Activated B cell treated with CpG ODN at 0.5 μM for 24 hours (primary cell): ENCODE measurements at places on chromosomes 6 and 20.

- no peak for DNase-seq
Measured at GRCh38 chr6:154468760-154469159, 41.7 kb downstream of the CNKSR3 start.

DNA sequence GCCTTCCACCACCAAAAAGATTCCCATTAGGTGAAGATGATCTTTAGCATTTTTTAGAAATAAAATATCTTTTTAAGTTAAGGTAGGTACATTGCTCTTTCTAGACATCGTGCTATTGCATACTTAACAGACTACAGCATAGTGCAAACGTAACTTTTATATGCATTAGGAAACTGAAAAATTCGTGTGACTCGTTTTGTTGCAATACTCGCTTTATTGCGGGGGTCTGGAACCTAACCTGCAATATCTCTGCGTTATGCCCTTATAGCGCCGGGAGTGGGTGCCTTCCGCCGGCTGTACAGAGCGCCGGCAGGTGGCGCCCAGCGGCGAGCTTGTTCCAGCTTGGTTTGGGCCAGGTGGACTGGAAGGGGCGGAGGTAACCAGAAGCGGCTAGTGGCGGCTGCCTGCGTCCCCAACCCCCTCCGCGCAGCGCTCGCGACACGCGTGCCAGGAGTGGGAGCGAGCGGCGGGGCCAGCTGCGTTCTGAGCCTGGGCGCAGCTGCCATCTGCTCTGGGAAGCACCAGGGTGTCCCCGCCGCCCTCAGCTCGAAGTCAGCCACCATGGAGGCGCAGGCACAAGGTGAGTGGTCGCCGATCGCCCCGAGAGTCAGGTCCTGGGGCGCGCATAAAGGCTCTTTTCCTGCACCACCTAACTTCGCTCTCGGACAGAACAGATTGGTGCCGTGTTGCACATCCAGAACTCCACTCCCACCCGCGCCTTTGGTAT is at the start of gene TPD52L1:
TPD52L1 (plus strand) TSS at position 383 of the 727 bp plus-strand sequence; CDS start at position 562, 179 bp downstream.
- DNase-seq: peak; percentile 23

DNA sequence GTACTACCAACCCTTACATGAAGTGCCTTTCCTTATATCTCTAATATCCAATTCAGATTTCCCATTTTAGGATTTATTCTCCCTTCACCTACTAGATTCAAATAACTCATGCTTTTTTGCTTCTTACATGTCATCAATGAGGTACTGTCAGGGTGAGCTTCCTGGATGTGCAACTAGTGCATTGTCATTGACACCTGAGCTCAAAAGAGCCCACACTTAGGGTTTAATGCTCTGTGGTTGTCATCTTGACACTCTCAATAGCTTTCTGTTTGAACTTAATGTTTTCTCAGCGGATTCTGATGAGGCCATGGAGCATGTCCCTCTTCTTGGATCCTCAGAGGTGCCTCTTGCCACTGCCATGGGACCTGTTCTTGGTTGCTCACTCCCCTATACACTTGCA is 1033.3 kb upstream of the EYS start:
- no peak for DNase-seq

- no peak for DNase-seq
Measured at GRCh38 chr6:129606664-129607063, 103.3 kb downstream of the ARHGAP18 start.

DNA sequence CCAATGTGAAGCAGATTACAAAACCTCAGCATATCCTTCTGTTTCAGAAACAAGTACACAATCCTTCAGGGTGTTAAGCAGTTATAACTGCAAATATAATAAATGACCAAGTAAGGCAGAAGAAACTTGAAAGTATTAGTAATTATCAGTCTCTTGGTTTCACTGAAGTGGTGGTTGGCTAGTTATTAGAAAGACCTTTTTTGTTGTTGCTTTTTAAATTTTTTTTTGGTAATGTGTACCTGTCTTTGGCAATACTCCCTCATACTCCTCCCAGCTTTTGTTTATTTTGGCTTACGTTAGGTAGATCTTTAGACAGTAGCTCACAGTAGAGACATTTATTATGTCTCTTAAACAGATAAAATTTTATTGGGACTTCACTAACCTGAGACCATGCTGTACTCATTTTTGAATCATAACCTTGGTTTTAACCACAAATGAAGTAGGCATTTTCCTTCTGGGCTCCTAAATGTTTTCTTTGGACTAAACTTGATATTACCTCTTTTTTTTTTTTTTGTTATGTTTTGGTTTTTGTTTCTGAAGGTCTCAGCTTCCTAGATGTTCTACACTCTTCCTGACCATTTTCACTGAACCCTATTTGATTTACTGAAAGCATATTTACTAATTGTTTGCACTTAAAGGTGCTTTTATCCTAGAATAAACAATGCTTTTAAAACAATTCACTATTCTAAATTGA is 6.4 kb downstream of the CD2AP start:
- DNase-seq: no peak

DNA sequence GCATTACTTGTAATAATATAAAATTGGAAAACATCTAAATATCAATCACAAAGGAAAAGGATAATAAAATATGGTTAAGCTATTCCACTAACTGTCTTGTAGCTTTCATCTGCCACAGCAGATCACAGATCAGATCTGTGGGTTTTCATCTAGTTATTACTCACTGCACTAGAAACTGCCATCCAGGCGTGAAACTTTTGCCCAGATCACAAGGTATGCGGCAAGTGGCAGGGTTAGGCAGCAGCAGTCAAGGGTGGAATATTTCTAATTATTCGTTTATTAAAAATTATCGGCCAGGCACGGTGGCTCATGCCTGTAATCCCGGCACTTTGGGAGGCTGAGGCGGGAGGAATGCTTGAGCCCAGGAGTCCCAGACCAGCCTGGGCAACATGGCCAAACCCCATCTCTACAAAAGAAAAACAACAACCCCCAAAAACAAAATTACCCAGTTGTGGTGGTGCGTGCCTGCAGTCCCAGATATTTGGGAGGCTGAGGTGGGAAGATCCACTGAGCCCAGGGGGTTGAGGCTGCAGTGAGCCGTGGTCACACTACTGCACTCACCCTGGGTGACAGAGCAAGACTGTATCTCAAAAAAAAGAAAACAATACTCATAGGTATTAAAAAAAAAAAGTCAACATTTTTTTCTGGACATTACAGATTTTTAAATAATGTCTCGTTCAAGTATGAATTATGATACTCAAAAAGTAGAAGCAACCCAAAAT is 32.1 kb downstream of the BEND3 start:
- DNase-seq: no peak

GRCh38 chr6:76764057-76764456 is 691.6 kb upstream of the IMPG1 start:
- no peak for DNase-seq

GRCh38 chr6:11968241-11968806 is 43.8 kb upstream of the HIVEP1 start:
- DNase-seq: no peak

DNA sequence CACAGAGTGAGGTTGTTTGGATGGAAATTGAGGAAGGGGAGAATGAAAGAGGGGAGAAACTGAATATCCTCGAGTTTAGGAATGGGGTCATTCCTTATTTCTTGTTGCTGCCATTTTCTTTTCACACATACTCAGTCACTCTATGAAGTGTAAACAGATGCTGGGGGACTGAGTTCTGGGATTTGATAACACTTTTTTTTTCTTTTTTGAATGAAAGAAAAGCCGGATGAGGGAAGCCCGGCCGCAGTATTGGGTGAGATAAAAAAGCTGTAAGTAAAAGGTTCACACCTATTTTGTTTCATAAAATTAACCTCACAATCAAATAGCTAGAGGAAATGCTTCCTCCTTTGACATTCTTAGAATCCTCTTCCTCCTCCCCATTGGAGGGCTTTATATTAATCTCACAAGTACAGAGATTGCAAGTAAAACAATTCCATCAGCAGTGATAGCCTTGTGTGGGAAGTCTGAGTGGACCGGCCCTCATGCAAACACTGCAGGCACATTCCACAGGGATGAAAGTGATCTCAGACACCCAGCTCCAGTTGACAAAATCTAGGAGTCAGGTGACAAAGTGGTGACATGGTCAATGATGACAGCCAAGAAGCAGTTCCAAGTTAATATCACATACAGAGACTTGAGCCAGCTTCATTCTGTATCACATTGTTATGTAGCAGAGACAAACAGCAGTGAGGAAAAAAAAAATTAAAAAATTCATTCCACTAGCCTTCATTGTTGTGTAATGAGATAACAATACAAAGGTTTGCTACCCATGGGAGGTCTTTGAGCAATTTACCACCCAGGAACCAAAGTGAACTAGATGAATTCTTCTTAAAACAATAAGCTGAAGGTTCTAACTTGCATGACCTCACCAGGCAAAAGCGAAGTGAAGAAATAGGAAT is 391.1 kb upstream of the HSF2 start:
- DNase-seq: no peak

DNA sequence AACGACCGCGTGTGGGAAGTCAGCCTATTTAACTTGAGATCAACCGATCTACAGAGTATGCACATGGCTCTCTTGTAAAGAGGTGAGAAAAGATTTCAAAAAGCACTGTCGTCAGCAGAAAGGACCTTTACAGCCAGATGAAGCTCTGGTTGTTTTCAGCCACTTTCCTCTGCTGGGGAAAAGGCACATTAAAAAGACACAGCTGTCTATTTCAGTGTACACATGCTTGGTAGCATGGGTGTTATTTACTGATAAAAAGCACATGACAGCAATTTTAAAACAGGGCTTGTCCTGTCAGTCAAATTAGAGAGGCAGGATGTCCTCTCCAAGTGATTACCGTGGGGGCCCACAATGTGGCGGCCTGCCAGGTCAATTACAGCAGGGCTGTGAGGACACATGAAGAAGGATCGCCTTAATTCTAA is 188.9 kb downstream of the PRKN start:
- DNase-seq: no peak

GRCh38 chr20:63354636-63355350 is 6.4 kb downstream of the CHRNA4 start:
- DNase-seq: no peak

- no peak for DNase-seq
Measured at GRCh38 chr20:21571841-21572690, 58.2 kb upstream of the NKX2-2 start.

- no peak for DNase-seq
Measured at GRCh38 chr6:38164131-38164481, 344.6 kb downstream of the ZFAND3 start.

DNA sequence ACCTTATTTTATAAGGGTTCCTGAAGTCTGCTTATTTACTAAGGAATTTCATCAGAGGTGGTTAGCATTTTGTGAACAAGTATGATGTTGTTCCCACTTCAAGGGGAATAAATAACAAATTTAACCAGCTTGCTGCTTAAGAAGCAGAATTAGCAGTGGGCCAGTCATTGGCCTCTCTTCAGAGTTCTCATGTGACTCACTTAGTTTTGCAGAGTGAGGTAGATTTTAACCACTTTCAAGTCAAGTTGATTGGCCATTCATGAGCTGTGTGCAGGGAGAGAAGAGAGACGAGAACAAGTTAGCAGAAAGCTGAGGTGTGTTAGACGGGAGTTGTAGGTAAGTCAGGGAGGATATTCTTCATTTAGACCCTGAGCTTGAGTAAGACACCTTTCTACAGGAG is 18.1 kb downstream of the TOP1 start:
- DNase-seq: no peak

DNA sequence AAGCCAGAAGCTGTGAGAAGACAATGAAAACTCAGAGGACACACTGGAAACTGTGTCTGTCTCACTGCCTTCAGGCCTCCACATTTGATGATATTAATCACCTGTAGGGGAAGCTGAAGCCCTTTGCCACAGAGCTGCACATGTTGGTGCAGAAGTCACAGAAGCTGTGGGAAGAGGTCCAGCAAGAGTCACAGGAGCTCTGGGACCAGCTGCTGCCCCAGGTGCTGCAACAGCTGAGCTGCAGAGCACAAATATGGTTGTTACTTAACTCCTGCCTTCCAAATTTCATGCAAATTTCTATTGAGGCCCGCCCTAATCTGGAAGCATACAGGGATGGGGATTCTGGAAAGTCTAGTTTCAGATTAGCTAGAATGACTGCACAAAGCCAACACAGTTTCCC is 169.3 kb downstream of the OGFRL1 start:
- DNase-seq: no peak

GRCh38 chr6:111794727-111795452 is 78.4 kb downstream of the FYN start:
- no peak for DNase-seq

DNA sequence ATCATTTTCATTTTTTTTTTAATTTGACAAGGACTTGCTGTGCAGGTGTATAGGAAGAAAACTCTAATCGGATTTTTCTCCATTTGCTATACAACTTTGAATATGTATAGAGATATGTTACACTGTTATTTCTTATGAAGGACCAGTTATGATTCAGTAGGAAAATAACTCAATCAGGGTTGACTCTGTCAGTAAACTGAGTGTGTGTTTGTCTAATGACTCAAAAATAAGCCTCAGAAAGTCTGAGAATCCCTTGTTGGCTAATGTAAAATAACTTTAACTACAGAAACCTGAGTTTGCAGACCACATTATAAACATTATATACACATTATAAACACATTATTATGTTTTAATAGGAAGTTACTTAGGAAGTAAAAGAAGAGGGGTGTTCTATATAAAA is 352.6 kb downstream of the RIMS1 start:
- DNase-seq: no peak

GRCh38 chr6:85660181-85660611 is 17.5 kb upstream of the SYNCRIP start:
- DNase-seq: no peak

DNA sequence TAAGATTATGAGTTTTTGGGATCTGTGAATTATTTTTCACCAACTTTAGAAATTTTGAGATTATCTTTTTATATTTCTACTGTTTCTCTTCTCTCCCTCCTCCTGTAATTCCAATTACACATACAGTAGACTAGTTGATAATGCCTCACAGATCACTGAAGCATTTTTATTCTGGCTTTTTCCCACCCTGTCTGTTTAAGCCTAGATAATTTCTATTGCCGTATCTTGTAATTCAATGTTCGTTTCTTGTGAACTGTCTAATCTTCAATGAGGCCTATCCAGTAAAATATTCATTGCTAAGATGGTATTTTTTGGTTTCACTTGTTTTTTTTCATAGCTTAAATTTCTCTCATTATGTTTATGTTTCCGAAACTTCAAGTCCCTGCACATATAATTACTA is 12.0 kb downstream of the MDN1 start:
- DNase-seq: no peak

DNA sequence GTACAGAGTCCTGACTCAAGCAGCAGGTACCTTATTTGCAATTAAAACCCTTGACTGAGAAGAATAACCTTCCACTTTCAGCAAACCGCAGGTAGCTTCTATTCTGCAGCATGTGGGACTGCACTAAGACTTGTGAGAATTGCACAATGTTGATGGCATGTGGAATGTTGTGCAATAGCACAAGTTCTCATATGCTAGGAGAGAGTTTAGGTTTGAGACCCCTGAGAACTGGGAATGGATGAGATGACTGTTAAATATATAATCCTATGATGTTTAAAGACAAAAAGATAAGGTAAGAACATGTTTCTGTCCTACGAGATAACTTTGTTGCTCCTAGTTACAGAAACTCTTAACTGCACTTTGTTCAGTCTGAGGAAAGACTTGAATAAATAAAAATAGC is 194.6 kb downstream of the OTOR start:
- no peak for DNase-seq

- DNase-seq: no peak
Measured at GRCh38 chr6:125804264-125804663, 13.5 kb downstream of the NCOA7 start.
